ENCODE measurements at places on chromosomes 11 and 22.

DNA sequence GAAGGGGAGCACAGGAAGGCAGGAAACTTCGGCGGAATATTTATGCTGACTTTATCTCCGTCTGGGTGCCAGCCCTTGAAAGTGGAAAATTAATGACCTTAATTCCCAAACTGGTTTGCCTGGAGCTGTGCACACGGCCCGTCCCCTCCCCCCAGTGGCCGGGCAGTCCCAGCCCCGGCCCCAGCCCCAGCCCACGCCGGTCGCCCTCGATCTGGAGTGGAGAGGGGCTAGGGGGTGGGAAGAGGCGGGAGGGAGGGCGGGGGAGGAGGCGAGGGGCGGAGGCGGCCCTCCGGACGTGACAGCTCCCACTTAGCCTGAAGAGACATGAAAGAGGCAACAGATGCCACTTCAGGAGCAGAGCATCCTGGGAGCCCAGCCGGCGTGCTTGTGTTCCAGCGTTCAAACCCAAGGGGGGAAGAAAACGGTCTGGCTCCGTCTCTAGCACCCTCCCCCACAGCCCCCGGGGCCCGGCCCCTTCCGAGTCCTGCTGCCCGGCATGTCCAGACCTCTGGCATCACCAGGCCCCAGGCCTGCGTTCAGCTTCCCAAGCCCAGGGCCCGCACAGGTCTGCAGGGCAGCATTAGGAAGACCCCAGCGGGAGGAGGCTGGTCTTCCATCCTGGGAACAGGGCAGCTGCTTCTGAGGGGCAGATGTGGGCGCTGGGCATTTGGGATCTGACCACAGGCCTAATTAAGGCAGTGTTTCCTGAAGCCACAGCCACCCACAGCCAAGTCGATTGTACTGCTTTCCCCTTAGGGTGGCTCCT, 20.0 kb upstream of the LMO1 start:
- DNase-seq: no peak

GRCh38 chr11:26623076-26623659, 51.1 kb upstream of the MUC15 start:
- no peak for DNase-seq

GRCh38 chr11:100908746-100909145, 220.9 kb downstream of the PGR start:
- DNase-seq: no peak

DNA sequence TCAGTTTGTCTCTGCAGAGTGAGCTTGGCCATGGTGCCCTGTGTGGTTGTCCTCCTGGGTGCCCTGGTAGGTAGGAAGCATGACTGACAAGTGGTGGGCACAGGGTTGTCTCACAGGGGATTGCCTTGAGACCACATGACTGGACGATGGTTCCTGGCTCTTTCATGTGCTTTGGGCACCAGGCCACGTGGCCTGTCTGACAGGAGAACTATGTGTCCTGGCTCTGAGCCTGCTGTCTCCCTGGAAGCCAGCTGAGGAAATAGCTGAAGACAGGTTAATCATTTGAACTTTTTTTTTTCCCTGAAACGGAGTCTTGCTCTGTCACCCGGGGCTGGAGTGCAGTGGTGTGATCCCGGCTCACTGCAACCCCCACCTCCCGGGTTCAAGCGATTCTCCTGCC, 93.2 kb downstream of the LDLRAD3 start:
- DNase-seq: no peak

DNA sequence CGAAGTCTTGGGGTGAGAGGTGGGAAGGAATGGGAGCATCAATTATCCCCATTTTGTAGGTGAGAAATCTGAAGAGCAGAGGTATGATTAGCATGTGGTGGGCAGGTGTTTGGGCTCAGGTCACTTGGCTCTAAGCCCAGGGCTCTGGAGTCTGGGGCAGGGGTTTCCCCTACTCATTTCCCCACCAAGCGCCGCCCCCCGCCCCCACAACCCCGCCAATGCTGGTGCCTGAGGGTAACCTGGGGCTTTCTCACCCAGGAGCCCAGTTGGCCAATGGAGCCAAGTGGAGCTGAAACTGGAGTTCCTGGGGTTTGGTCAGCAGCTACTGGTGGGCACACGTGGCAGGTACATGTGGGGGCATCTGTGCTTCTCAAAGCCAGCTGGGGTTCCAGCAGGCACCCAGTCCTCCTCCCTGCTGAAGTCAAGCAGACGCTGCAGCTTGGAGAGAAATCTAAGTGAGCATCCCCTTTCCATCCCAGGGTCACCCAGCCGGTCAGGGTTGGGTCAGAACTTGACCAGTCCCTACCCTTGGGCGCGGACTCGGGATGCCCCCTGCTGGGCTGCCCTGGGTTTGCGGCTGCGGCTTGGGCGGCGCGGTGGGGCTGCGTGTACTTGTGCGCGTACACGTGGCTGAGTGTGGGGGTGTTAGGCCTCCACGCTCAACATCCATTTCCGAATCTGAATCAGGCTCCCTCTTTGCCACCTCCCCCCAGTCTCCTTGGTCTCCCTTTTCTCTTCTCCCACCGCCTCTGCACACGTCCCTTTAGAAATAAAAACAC, 1.7 kb upstream of the CHRM1 start:
- DNase-seq: no peak

DNA sequence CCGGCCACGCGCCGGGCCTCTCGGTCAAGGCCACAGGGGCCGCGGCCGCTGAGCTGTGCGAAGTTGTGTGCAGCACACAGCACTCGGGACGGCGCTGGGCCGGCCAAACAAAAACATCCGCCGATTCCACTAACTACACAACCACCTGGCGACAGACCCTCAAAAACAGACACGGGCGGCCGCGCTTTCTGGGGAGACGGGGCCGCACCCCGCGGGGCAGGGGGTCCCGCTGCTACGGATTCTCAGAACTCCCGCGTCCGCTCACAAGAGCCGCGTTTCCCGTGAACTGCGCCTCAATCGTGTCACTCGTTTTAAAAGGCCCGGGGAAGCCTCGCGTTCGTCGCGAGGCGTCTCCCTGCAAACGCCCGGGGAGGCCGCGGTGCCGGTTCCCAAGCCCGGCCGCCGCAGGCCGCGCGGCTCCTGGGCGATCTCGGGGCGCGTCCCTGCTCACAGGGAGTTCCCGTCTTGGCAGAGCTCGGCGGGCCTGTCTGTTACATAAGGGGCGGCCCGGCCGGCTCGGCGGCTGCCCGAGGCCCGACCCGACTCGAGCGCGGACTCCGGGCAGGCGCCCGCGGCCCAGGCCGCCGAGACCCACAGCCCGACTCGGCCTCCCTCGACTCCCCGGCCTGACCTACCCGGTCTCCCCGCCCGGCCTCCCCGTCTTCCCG, 936 bp downstream of the BRD1 start:
- peak; percentile 42 for DNase-seq

DNA sequence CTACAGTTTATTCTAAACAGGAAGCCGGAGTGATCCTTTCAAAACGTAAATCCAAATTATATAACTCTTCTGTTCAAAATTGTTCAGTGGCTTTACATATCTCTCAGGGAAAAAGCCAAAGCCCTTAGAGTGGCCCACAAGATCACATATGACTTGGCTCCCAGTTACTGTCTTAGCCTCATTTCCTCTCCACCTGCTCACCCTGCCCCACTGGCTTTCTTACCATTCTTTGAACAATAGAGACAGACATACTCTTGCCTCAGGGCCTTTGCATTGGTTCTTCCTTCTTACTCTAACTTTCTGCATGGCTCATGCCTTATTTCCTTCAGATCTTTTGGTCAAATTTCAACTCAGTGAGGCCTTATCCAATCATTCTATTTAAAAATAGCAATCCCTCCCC, 52.1 kb downstream of the STIM1 start:
- no peak for DNase-seq

- peak; percentile 44 for DNase-seq
Observed at GRCh38 chr22:46069521-46070214, 80.7 kb upstream of the PPARA start.

- DNase-seq: peak; percentile 36
Observed at GRCh38 chr22:38315823-38316363, 1.3 kb downstream of the CSNK1E start.

DNA sequence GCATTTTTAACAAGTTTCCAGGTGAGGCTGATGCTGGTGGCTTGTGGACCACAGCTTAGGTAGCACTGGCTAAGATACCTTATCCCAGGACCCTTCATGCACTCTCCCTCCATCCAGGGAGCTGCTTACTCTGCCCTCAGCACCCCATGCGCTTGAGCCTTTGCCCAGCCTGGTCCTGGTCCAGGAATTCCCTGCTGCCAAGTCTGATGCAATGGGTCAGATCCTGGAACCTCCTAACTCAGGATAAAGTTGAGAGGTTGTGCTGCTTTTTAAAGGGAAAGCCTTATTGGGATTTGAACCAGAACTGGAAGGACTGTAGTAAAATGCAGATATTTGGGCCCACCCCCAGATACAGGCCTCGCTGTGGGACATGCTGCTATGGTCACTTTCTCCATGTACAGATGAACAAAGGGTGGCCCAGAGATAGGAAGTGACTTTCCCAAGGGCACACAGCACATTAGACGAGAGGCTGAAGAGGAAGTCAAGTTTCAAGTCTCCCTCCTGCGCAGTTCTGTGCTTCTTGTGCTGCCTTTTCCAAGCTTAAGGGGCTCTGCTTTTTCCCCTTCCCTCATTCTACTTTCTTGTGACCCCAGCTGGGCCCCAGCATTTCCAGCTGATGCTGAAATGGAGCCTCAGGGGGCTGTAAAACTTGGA, 824 bp upstream of the LGALS12 start:
- DNase-seq: no peak

- no peak for DNase-seq
Observed at GRCh38 chr11:34650528-34650927, 29.6 kb downstream of the EHF start.

- DNase-seq: no peak
Observed at GRCh38 chr11:109130910-109131309, 291.1 kb upstream of the C11orf87 start.

GRCh38 chr22:20107951-20108756, 7.8 kb upstream of the RANBP1 start:
- no peak for DNase-seq

- DNase-seq: no peak
Observed at GRCh38 chr11:93542811-93543229, 371 bp downstream of the SMCO4 start.

DNA sequence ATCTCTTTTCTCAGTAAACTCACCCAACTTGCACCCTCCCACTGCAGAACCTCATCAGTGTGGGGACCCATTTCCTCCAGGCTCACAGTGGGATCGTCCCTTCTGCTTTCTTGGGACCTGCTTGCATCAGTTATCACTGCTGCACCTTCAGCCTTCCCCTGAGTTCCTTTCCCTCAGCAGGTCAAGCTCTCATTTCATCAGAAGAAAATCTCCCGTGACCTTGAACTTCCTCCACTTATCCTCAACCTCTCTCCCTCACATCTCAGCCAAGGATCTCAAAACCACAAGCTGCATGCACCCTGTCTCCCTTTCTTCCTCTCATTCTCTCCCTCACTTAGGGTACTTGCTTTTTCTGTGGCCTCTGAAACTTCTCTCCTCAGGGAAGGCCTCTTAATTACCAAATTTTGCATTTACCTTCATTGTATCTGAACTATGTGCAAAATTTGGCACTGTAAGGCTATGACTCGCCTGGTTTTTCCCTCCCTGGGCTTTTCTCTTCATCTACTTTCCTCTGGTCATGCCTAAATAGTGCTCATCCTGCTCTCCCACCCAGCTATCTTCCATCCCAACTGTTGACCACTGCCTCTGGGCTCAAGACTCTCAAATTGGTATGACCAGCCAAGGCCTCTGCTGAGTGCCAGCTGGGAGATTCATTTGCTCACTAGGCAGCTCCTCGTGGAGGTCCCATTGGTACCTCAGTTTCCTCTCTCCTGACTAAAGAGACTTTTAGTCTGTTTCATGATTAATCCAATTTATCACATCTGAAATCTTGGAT, 2.7 kb upstream of the RCE1 start:
- no peak for DNase-seq

DNA sequence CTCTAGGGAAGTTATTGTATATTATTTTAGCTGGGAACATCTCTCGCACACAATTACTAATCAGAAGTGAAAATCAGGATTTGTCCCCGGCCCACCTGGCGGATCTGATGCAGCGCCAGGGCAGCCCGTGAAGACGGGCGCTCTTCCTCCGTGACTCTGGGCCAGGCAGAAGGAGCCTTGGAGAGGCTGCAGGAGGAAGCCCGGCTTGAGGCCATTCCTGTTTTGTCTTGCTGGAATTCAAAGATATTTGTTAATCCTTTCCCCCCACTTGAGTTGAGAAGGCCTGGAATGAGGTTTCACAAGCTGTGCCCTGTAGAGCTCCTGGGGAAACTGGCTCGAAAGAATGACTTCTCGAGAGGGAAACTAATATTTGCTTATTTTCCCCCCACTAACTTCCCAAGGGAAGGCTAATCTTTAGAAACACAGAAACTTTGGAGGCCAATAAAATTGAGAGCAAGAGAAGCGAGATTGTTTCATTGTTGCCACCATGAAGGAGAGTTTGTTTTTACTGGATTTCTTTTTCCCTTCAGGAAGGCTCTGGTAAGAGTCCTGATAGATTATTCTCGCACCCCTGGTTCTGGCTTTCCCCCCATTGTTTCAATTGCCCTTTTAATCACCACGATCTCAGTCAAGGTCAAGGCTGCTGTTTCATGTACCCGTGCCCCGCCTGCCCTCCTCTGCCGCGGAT, 92.8 kb upstream of the SEPTIN5 start:
- DNase-seq: no peak

GRCh38 chr11:71342951-71343827, 90.8 kb upstream of the SHANK2 start:
- DNase-seq: no peak

GRCh38 chr11:117962826-117963225, 23.4 kb upstream of the IL10RA start:
- DNase-seq: no peak

- DNase-seq: no peak
Observed at GRCh38 chr22:30985561-30986208, 16.6 kb downstream of the TUG1 start.

DNA sequence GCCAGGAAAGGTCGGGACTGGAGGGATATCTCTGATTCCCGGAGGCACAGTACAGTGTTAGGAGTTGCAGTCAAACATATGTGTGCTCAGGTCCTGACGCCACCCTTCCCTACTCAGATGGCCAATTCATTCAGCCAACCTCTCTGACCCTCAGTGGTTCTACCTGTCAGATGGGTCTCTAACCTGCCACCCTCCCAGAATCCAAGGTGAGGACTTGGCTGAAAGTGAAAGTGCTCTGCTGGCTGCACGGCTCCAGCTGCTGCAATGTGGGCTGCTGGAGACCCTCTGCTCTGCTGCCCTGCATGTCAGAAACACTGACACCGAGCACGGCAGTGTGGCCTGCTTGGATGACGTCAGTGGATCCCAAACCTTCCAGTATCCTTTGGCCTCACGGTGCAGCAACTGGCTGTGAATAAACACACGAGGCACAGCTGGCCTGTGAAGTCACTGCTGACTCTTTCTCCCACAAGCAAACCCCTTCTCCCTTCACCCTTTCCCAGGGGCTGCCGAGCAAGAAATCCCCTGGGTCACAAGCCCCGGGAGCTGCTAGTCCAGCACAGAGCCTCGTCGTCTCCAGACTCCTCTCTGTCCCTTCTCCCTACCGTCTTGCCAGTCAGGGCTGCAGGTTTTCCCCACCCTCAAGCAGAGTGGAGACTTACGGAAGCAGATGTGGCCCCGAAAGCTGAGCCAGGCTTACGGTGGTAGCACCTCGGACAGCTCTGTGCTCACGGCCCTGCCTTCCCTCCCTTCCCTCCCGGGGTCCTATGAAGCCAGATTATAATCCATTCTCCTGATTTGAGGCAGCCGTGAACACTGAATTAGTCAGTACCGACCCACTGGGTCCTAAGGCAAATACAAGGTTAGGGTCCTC, 24.3 kb downstream of the KIAA0930 start:
- DNase-seq: no peak

All from naive B cell (primary cell).